ENCODE measurements at places on chromosomes 6 and 20. TPM values are rescaled to one million over a fixed set of nuclear protein-coding genes. Genes with fewer than 3 reads are reported as not detected.
A peak's percentile ranks its signal among the peaks of the same experiment; 100 is the strongest.

MCHR2 gene
- not detected for total RNA-seq

DNA sequence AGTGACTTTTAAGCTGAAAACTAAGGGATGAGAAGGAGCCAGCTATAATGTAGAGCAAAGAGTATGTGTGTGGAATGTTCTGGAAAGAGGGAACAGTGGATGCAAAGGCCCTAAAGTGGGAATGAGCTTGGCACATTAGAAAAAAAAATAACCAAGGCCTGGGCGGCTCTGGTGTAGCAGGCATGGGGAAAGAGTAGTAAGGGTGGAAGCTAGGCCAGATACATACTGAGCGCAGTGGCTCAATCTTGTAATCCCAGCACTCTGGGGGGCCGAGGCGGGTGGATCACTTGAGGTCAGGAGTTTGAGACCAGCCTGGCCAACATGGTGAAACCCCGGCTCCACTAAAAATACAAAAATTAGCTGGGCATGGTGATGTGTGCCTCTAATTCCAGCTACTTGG lies 8.4 kb downstream of the GGT7 start:
- no peaks in the 10 kb centered on the region for H3K36me3 ChIP-seq
- H3K4me3 ChIP-seq, result no peak overlapping the region
- no peak overlapping the region for H3K27ac ChIP-seq
- DNase-seq, result no peak

RSPH9 gene
- total RNA-seq, result not detected

DNA sequence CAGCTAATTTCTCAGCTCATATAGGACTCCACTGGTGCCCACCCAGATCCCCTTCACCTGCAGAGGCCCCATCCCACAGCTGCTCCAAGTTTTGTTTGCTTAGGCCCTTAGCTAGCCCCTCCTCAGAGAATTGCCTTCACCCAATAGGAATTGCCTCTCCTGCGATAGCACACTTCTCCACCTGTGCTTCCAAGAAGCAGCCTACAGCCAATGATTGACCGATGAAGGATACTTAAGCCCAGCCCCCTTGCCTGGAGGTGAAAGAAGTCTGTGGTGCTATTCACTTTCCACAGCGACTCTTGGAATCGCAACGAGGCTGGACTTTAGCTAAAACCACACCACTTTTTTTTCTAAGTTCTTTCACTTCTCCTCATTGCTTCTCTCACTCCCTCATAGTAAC lies 353.2 kb upstream of the BTBD3 start:
- no peaks in the 10 kb centered on the region for H3K27me3 ChIP-seq
- no peak overlapping the region for H3K27ac ChIP-seq
- H3K4me1 ChIP-seq, result no peaks in the 10 kb centered on the region
- no peak overlapping the region for H3K4me3 ChIP-seq
- no peak for DNase-seq

DNA sequence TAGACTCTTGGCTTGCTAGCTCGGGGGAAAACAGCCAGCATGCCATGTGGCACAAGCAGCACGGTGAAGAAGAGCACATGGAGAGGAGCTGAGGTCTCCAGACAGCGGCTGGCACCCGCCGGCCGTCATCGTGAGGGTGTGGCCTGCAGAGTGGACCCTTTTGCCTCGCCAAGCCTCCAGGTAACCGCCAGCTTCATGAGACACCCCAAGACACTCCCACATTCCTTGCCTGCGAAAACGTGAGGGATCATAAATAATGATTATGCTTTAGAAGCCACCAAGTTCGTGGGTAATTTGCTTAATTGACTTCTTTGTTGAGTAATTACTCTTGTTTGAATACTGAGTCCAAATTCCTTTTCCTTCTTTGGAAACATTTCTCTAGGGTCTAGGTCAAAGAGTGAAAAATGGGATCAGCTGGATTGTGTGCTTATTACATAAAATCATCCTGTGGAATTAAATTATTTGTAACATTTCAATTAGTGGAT lies 23.2 kb downstream of the FAM50B start:
- H3K27ac ChIP-seq, result no peak overlapping the region
- H3K27me3 ChIP-seq, result 0 out of 2 replicates have a peak, but pooled peaks cover 3% of the 10 kb centered on the region
- H3K4me1 ChIP-seq, result no peaks in the 10 kb centered on the region
- DNase-seq, result no peak
- no peaks in the 10 kb centered on the region for H3K36me3 ChIP-seq
- H3K4me3 ChIP-seq, result no peak overlapping the region

GPLD1 gene
- total RNA-seq, result 1.0 TPM

- no peak overlapping the region for H3K4me3 ChIP-seq
- DNase-seq, result no peak
- no peaks in the 10 kb centered on the region for H3K36me3 ChIP-seq
- H3K27me3 ChIP-seq, result no peaks in the 10 kb centered on the region
Observed at GRCh38 chr6:170089963-170090362, 200.9 kb downstream of the DLL1 start.

PNPLA1 gene
- not detected for total RNA-seq

- H3K27ac ChIP-seq, result no peak overlapping the region
- no peak overlapping the region for H3K4me3 ChIP-seq
- H3K36me3 ChIP-seq, result no peaks in the 10 kb centered on the region
- no peaks in the 10 kb centered on the region for H3K27me3 ChIP-seq
- peaks cover 7% of the 10 kb centered on the region for H3K4me1 ChIP-seq
- no peak for DNase-seq
Observed at GRCh38 chr6:52557389-52558265, 19.2 kb downstream of the TRAM2 start.

- no peak overlapping the region for H3K4me3 ChIP-seq
- H3K27ac ChIP-seq, result no peak overlapping the region
- H3K4me1 ChIP-seq, result no peaks in the 10 kb centered on the region
- peaks cover 4% of the 10 kb centered on the region for H3K27me3 ChIP-seq
- no peaks in the 10 kb centered on the region for H3K36me3 ChIP-seq
- DNase-seq, result no peak
Observed at GRCh38 chr6:154661768-154662167, 71.4 kb upstream of the SCAF8 start.

DNA sequence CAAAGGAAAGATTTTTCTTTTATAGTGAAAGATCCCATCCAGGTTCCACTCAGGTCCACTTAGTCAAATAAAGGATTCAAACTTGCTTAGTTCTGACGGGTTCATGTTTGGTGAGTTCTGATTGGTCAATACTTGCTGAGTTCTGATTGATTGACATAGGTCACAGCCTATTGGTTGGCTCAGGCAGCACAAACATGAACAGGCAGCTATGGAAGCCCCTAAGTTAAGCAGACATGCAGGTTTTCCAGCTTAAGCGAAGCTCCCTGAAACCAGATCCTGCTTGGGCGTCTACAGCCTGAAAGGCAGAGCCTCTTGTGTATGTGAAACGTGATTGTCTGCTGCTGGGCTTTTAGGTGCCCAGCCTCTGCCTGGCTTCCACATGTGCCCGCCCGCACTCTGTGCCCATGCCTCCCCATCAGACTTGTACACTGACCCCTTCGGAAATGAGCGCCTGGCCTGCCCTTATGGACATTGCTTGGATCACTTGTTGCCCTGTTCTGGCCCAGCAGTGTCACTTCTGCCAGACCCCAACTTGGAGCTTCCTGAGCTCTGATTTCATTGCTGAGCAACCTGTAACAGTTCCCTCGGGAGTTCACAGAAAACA lies 45.4 kb upstream of the ECI2 start:
- DNase-seq, result no peak
- H3K27ac ChIP-seq, result no peak overlapping the region
- no peaks in the 10 kb centered on the region for H3K36me3 ChIP-seq
- no peaks in the 10 kb centered on the region for H3K27me3 ChIP-seq

DNA sequence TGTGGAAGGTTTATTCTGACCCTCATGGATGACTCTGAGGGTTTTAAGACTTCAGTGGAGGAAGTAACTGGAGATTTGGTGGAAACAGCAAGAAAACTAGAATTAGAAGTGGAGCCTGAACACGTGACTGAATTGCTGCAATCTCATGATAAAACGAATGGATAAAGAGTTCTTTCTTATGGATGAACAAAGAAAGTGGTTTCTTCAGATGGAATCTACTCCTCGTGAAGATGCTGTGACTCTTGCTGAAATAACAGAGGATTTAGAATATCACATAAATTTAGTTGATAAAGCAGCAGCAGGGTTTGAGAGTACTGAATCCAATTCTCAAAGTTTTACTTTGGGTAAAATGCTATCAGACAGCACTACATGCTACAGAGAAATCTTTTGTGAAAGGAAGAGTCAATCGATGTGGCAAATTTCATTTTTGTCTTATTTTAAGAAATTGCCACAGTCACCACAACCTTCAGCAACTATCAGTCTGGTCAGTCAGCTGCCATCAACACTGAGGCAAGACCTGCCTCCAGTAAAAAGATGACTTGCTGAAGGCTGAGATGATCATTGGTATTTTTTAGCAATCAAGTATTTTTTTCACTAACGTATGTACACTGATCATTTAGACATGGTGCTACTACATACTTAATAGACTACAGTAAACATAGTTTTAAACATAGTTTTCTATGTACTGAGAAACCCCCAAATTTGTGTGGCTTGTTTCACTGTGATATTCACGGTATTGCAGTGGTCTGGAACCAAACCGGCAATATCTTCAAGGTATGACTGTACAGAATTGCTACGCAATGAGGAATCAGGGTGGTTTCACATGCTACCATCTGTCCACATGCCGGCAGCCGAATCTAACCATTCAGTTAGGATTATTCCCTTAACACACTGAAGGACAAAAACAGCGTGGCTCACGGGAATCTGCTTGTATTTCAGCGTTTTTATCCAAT lies 149.0 kb downstream of the MYB start:
- no peaks in the 10 kb centered on the region for H3K27me3 ChIP-seq
- no peaks in the 10 kb centered on the region for H3K36me3 ChIP-seq
- peak overlapping the region; percentile 67 for H3K27ac ChIP-seq
- DNase-seq, result peak; percentile 68

DNA sequence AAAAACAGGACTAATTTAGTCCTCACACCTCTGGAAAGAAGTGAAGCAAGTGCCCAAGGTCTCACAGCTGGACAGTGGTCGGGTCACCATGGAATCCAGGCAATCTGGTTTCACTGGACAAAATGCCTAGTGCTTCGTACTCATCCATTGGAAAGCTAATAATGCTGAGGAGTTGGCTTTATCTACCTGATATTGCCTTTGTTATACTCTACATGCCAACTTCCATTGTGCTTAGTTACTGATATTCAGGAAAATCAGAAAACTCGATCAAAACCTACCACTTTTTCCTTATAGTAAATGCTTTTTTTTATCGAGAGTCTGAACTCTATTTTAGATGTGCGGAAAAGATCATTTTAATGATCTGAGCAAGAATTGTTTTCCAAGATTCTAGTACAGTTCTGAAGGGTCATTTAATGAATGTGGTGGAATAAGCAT lies 966 bp downstream of the CFAP206 start:
- H3K4me1 ChIP-seq, result no peaks in the 10 kb centered on the region
- no peaks in the 10 kb centered on the region for H3K36me3 ChIP-seq
- H3K27me3 ChIP-seq, result no peaks in the 10 kb centered on the region
- H3K27ac ChIP-seq, result no peak overlapping the region

- peaks cover 5% of the 10 kb centered on the region for H3K4me1 ChIP-seq
- no peak for DNase-seq
- no peak overlapping the region for H3K4me3 ChIP-seq
- H3K27me3 ChIP-seq, result no peaks in the 10 kb centered on the region
Observed at GRCh38 chr6:163438298-163438939, 23.9 kb downstream of the QKI start.

GRCh38 chr20:41173791-41174341 lies 36.5 kb downstream of the PLCG1 start:
- no peaks in the 10 kb centered on the region for H3K4me1 ChIP-seq
- no peak overlapping the region for H3K27ac ChIP-seq
- no peak overlapping the region for H3K4me3 ChIP-seq
- no peaks in the 10 kb centered on the region for H3K27me3 ChIP-seq

DNA sequence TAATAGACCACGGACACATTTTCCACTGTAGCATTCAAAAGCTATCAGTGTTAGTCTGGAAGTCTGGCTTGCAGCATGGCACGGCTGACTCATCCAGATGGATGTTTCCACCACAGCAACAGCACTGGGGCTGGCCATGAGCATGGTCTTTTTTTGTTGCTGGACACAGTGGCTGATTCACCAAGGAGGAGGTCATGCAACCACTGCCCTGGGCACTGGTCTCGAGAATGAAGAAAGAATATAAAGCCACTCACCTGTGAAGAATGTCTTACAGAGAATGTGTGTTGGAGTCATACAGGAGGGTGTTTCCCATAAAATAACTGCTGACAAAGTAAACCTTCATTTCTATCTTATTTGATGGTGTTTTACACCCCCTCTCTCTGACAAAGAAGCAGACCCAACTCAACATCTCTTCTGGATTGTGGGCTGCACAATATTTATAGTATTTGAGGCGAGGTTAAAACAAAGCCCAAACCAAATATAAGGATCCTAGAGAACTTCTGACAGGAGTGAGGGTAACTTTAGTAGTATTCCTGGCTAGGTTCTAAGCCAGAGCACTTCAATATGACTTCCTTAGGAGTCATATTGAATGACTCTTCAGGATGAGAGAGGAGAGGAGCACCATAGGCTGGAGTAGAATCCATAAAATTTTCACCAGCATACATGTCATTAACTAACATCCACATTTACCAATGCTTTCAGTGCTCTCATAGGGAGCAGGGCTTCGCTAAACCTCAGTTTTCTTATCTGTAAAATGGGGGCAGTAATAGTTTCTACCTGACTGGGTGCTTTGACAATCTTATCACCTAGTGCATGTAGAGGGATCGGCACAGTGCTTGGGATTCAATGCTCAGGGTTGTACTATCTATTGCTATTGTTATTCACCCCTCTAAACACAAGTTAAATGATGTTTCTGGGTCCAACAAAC lies 121.4 kb downstream of the KIF13A start:
- no peak for DNase-seq
- no peaks in the 10 kb centered on the region for H3K27me3 ChIP-seq
- no peak overlapping the region for H3K4me3 ChIP-seq
- no peaks in the 10 kb centered on the region for H3K36me3 ChIP-seq

KCNK16 gene
- total RNA-seq, result not detected

DNA sequence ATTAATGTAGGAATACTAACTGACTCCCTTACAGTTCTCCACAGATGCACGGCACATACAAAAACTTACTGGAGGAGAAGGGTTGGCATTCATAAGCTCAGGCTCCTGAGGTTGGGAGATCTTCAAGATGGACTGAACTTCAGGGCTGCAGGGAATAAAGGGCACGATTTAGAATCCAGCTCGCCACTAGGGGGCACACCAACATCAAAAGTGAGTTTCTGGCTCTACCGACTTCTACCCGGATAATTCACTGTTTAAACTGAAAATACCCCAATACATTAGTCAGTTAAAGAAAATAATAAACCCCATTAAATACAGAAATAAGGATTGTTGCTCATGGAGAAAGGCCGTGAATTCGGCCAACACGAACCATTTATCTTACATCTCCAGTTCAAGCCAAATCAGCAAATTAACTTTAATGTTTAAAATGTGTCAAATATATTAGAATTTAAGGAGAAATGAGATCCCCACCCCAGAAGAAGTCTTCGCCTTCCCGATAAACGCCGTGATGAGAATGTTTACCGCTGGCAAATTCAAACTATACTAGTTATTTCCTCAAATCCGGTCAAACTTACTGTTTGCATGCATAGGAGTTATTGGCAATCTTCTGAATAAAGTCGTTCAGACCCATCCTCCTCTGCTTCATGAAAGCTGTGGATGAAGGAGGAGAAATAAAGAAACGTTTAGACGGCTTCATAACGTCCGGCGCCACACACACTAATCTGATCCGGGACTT lies 121.7 kb upstream of the SLC2A12 start:
- DNase-seq, result peak; percentile 54
- peaks cover 2% of the 10 kb centered on the region for H3K27me3 ChIP-seq
- H3K4me1 ChIP-seq, result peaks cover 5% of the 10 kb centered on the region
- H3K36me3 ChIP-seq, result no peaks in the 10 kb centered on the region
